ENCODE measurements at places on chromosomes 7 and 10. TPM values are rescaled to one million over a fixed set of nuclear protein-coding genes. Genes with fewer than 3 reads are reported as not detected.

The PYROXD2 gene
- 3.6 TPM for total RNA-seq

The DIP2C gene
- total RNA-seq, result 11.3 TPM

The DLX6 gene
- not detected for total RNA-seq

The TMEM270 gene
- not detected for total RNA-seq

The PON1 gene
- not detected for total RNA-seq

The CPEB3 gene
- total RNA-seq, result 1.7 TPM

The TMEM184A gene
- not detected for total RNA-seq

The PDK4 gene
- 128 TPM for total RNA-seq

The EFCAB10 gene
- total RNA-seq, result not detected

The ARID5B gene
- 62.0 TPM for total RNA-seq

The SPAM1 gene
- not detected for total RNA-seq

The ZNF783 gene
- 7.3 TPM for total RNA-seq

The PRRT4 gene
- 0.56 TPM for total RNA-seq

The NUTM2E gene
- not detected for total RNA-seq

The AZGP1 gene
- 2.1 TPM for total RNA-seq

The ABCA13 gene
- total RNA-seq, result not detected

The TMEM229A gene
- 7.6 TPM for total RNA-seq

The TAF5 gene
- total RNA-seq, result 3.2 TPM

The GFRA1 gene
- total RNA-seq, result 0.68 TPM

The TMEM209 gene
- 7.1 TPM for total RNA-seq

The KCNH2 gene
- not detected for total RNA-seq

The HTR5A gene
- total RNA-seq, result not detected

The FAM24B gene
- 0.24 TPM for total RNA-seq

The AUTS2 gene
- 3.3 TPM for total RNA-seq

All from cardiac ventricle fibroblast (primary cell).